ENCODE measurements at places on chromosomes 3 and 15.
A peak's percentile ranks its signal among the peaks of the same experiment; 100 is the strongest.

GRCh38 chr3:46756642-46757041, 39.0 kb upstream of the PRSS50 start:
- DNase-seq = no peak

DNA sequence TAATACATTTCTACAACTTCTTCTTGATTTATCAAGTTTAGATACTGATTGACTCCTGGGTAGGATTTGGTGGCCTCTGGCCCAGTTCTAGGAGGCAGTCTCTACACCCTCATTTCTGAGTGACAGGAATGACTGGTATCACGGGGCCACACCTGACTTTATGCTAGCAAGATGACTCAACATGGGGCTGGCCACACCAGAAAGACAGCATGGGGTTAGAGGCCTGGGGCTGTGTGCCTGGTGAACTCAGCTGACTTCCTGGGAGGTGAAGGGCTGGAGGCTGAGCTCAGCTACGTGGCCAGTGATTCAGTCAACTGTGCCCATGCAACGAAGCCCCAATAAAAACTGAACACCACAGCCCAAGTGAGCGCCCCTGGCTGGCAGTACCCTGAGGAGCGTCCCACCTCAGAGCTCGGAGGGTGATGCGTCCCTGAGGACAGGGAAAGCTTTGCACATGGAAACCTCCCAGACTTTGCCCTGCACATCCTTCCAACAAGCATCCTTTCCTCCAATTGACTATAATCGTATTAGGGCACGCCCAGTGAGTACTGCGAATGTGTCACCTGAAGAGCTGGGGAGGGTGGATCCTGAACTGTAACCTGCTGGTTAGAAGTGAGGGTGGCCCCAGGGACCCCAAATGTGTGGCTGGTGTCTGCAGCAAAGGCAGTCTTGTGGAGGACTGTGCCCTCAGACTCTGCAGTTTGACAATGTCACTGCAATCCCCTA, 57.2 kb downstream of the NIPA2 start:
- peak; percentile 95 for DNase-seq

GRCh38 chr3:130658678-130659077, 88.0 kb downstream of the PIK3R4 start:
- DNase-seq = no peak

GRCh38 chr3:126311338-126311978, 45.8 kb downstream of the KLF15 start:
- DNase-seq = no peak

GRCh38 chr15:39433376-39433775, 147.5 kb upstream of the THBS1 start:
- no peak for DNase-seq

- DNase-seq = no peak
Measured at GRCh38 chr15:47203993-47204392, 513.3 kb upstream of the SEMA6D start.

- DNase-seq = no peak
Measured at GRCh38 chr15:75136758-75137157, 64.9 kb upstream of the C15orf39 start.

DNA sequence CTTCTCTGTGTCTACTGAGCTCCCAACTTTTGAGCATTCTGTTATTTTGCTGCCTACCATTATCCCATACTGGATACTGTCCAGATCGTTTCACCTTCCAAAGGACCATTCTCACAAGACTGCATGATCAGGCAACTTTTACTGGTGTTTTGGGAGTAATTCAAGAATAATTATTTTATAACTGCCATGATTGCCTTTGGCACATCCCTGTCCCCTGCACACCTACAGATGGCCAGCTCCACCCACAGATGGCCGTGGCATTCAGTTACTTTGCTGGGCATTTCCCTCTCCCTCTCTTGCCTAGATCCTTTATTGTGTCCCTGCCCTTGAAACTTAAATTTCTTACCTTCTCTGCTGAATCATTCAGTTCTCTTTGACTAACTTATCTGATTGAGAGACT, 263.9 kb downstream of the DIPK2A start:
- DNase-seq = no peak

- no peak for DNase-seq
Measured at GRCh38 chr15:64864068-64864467, 22.4 kb downstream of the PLEKHO2 start.

DNA sequence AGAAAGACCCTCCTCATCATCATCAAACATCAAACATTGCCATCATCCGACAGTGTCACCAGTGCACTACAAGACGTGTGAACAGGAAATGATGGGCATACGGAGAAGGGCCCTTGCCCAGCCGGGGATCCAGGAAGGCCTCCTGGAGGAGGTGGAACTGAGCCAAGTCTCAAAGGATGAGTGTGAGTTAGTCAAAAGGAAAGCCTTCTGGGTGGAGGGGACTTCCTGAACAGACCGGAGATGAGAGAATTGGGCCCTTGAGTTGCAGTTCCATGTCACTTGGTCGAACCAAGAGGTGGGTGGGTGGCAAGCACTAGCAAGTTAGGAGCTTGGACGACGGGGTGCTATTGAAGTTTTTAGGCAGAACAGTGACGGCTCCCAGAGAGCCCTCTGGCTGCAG, 8.5 kb downstream of the SEMA4B start:
- DNase-seq = no peak

- no peak for DNase-seq
Measured at GRCh38 chr3:141020143-141020830, 30.9 kb upstream of the SPSB4 start.

DNA sequence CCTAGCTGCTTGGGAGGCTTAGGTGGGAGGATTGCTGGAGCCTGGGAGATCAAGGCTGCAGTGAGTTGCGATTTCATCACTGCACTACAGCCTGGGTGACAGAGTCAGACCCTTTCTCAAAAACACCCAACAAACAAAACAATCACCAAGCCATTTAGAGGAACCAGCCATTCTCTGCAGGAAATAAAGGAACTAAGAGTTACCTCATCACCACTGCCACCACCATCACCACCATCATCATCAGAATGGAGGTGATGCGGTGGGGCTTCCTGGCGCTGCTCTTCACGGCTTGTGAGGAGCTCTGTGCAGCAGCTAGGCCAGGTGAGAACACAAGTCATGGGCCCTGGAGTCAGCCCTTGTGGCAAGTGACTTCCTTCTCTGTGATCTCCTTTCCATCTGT, 37.7 kb upstream of the KLHL25 start:
- DNase-seq = no peak

GRCh38 chr15:29945943-29946596, 123.8 kb upstream of the TJP1 start:
- no peak for DNase-seq

DNA sequence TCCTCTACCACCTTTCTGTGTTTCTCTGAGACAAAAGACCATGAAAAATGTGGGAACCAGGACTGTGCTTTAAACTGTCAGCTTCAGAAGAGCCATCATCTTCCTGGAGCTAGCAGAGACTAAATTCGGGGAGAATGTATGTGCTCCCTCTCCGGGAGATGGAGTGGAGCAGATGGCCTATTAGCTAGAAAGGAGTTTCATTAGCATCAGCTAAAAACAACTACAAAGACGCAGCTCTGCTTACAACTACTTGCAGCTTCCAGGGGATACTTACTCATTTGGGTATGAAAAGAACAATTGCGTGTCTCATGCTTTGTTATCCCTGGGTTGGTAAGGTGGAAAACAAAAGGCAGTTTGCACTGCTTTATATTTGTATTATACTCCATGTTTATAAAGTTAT, 159.6 kb downstream of the MFSD1 start:
- DNase-seq = no peak

GRCh38 chr3:78863306-78864203, 904.2 kb downstream of the ROBO1 start:
- DNase-seq = no peak

DNA sequence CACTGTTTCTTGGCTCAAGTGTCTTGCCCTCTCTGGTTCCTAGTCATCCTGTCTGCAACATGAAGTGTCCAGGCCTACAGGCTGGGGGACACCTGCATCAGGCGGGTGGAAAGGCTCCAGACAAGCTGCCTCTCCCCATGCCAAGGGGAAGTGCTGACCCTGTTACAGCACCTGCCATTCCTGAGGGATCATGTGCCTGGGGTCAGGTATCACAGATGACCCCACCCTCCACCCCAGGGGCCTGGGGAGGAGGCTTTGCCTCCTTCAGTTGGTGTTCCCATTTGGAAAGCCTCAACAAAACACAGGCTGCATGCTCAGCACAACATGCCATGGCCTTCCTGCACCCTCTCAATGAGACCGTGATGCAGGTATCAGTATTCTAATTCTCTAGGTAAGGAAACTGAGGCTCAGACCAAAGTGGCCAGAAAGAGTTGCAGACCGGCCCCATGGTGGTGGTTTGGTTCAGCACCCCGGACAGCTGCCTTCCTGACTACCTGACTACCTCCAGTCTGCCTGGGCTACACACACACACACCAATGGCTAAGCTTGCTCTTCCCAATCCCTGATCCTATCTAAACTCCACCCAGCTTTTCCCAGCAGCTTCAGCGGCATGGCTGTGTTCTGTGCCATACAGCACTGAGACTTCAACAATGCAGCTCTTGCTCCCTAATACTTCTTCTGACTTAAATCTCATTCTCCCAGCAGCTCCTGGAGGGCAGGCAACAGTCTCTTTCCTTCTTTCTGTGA, 69.7 kb upstream of the LINGO1 start:
- peak; percentile 56 for DNase-seq

- DNase-seq = no peak
Measured at GRCh38 chr3:9934993-9935392, 1.4 kb downstream of the CRELD1 start.

- no peak for DNase-seq
Measured at GRCh38 chr15:65231306-65231705, 20.0 kb upstream of the CILP start.

DNA sequence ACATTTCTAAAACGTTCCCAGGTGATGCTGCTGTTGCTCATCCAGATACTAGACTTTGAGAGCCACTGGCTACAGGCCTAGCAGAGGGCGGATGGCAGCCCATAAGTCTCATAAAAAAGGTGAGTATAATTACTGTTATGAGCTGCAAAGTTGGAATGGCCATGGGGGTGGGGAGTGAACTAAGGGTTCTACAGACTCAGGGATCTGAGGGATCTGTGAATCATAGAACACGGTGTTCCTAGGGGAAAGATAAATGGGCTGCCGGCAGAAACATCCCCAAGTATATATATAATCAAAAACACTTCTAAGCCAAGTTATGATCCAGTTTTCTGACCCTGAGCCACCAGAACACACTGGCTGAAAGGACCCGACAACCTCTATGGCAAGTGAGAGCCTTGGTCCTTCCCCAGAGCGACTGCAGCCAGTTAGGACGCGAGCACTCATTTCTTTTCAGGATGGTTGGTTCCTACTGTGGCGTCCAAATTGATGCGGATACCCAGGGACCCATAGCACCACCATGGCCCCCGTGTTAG, 7.9 kb upstream of the SYNM start:
- DNase-seq = no peak

- DNase-seq = no peak
Measured at GRCh38 chr15:63881431-63881830, 47.7 kb upstream of the HERC1 start.

DNA sequence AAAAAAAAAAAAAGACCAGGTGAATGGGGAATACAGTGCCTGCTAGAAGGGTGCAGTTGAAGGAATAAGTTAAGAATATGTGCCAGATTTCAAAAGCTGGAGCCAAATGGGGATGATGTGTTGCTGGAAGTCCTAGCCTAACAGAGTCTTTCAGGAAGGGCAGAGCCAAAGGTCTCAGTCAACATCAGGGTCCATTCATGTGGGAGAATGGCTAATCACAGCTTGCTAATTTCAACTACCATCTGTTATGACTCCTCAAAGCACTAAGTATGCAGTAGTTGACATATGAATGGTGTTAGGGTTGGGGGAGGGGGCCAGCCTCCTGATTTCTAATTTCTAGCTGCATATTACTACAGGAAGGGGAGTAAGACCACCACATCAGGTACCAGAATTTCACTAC, 4.4 kb downstream of the ZBTB38 start:
- DNase-seq = no peak

GRCh38 chr3:16481546-16481897, 32.0 kb downstream of the RFTN1 start:
- no peak for DNase-seq

DNA sequence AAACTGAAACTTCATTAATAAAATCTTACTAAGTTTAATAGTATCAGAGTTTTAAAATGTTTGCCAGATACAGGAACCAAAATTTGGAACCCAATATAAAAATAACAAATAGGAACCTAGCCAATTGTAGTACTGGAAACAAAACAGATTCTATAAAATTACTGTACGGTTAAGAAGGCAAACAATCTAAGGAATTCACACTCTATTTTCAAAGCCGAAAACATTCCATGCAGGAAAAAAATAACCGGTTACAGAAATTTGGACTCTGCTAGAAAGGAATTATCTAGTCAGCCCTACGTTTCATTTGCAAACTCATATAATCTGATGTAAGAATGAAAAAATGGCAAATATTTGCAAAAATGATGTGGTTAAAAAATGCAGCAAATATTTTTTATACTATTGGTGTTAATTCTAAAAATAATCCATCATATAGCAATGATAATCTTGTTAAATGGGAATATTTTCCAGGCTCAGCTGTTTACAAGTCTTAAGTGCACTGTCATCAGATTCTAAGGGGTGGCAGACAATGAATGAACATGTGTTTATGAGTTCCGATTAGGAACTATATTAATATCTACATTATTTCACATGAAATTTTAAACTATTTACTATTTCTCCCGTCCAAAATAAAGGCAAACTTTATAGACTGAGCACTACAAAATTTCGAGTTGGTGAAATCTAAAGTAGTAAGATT, 58.1 kb downstream of the DCBLD2 start:
- DNase-seq = no peak

- no peak for DNase-seq
Measured at GRCh38 chr15:53982071-53982680, 3.9 kb downstream of the UNC13C start.

GRCh38 chr3:16337856-16338540, 73.0 kb downstream of the OXNAD1 start:
- no peak for DNase-seq

- no peak for DNase-seq
Measured at GRCh38 chr15:63985221-63986184, 60.8 kb downstream of the DAPK2 start.

DNA sequence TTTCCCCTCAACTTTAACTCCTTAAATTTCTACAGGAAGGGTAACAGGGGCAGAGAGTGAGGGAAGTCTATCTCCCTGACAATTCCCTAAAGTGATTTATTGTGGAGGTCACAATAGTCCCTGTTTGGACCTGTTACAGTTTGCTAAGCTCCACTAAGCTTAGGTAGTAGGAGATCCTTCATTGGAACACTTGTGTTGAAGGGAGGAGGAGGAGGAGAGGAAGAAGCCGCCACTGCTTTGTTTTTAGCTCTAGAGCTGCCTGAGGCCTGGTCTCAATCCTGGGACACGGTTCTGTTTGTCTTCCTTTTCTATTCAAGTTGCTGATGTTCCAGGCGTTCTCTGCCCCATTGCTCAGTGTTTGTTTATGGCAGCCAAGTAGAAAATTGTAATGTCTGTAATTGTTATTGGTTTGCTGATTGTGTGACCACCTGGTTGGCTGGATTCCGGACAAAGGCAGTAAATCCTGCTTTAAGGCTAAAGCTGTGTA, 48.4 kb downstream of the HES1 start:
- no peak for DNase-seq

Measured in LoVo (cell line).